ENCODE measurements at places on chromosomes 3 and 15.

GRCh38 chr3:112508860-112509259, 9.6 kb upstream of the BTLA start:
- DNase-seq = peak; percentile 6

DNA sequence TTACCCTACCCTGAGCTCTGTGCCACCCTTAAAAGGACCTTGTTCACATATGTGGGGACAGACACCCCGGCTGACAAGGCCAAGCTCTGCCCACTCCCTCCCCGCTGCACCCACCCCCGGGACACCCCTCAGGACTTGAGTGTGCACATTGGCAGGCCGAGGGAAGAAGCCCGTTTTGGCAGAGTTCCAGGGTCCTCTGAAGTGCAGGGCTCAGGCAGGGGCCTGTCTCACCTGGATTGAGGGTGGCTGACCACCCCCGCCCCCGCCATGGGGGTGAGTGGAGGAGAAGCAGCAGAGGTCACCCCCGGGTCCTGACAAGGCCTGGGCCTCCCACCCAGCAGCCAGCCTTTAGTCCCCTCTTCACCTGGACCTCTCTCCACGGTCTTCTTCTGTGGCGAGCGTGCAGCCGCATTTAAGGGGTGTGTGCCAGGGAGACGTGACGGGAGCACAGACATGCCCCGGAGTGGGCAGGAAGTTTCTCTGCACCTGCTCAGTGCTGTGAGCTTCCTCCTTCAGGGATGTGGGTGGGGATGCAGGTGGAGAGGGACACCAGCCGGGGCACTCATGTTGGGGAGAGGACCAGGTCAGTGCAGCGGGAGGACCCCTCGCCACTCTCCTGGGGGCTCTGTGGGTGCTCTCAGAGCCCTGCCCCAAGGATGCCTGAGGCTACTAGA, 50.7 kb downstream of the LINGO1 start:
- no peak for DNase-seq

GRCh38 chr3:131704098-131704497, 201.3 kb upstream of the MRPL3 start:
- no peak for DNase-seq

GRCh38 chr3:114428044-114428595, 134.3 kb downstream of the TIGIT start:
- no peak for DNase-seq

GRCh38 chr3:62795978-62796657, 79.1 kb downstream of the CADPS start:
- DNase-seq = no peak

DNA sequence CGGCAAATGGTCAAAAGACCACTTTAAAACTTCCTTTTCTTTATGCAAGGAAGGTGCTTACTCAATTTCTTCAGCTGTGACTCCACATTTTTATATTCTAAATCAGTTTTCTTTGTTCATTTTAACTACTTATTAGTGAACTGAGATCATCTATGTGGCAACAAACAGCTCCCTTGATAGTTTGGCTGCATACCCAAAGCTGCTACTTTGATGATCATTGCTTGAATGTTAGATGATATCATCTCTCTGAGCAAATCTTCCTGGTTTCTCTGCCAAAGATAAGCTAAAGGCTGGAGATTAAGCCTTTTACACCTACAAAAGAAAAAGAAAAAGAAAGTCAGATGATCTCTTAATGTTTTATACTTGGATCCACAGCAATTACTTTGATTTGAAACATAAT, 95.5 kb downstream of the DPH6 start:
- no peak for DNase-seq

GRCh38 chr15:76098685-76099084, 38.9 kb downstream of the TMEM266 start:
- no peak for DNase-seq

DNA sequence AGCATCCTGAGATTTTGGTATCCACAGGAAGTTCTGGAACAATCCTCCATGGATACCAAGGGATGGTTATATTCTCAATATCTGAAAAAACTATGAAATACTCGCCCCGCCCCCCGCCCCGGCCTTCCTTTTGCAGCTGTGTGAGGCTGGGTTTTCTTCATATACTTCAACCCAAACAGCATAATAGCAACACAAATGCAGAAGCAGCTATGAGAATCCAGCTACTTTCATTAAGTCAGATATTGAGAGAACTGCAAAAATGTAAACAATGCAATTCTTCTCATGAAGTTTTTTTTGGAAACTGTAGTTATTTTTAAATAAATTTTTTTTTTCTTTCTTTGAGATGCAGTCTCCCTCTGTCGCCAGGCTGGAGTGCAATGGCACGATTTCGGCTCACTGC, 10.9 kb upstream of the IDH2 start:
- DNase-seq = no peak

GRCh38 chr3:138137861-138138260, 5.7 kb upstream of the A4GNT start:
- DNase-seq = peak; percentile 35

GRCh38 chr3:27679691-27680090, 42.4 kb downstream of the EOMES start:
- DNase-seq = no peak

GRCh38 chr3:171135549-171135948, 109.0 kb upstream of the SLC2A2 start:
- DNase-seq = no peak
